Stimulated activated CD8-positive, alpha-beta memory T cell treated with anti-CD3 and anti-CD28 coated beads, Interleukin-15, amount 100 ng/mL, for 24 hours (primary cell): ENCODE measurements at places on chromosomes 5 and 9.

DNA sequence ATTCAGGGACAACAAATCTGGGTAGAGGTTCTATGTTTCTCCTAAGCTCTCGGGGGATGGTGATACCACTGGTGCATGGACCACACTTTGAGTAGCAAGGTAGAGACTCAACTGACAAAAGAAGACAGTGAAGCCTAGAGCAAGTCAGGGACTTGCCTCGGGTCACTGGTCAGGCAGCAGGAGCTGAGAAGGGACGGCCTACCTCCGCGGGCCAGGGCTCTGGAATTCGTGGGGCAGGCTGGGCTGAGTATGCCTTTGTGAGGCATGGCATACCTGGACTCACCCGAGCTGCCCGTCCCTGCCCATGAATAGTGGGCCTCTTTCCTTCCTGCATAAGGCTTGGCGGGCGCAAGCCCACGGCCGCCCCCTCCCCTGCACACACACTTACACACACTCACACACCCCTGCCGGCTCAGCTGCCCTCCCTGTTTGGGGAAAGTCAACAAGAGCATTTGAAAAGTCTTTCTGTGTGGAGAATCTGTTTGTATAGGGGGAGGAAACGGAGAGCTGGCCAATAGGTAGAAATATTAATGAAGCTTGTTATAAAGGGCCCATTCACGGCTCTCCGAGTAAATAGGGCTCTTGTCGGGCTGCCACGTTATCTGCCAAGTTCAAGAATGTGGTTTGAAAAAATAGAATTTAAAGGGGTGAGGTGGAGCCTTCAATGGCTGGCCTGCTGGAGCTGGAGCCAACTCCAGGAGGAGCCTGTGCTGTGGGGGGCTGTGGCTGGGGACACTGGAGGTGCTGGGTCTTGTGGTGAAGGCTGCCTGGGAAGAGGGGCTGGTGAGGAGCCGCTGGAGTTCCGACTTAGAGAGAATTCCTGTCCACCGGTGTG is 19.1 kb upstream of the KIF12 start:
- no peak for DNase-seq

GRCh38 chr5:140548791-140549190 is 1.3 kb downstream of the EIF4EBP3 start:
- DNase-seq: no peak

DNA sequence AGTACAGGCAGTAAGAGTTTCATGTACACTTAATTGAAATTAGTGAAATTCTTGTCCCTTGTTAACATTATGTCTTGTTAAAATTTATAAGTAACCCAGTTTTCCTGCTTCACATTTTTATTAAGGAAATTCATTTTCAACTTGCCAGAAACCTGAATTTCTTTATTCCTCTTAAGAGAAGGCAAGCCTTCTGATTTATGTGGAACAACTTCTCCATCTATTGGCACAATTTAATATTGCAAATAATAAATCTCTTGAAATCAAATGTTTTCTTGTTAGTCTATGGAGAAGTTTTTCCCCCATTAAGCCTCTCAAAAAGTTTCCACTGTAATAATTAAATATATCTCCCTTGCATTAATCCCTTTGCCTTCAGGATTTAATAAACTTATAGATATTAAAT is 33.8 kb upstream of the ACO1 start:
- DNase-seq: no peak

- DNase-seq: no peak
Observed at GRCh38 chr9:91131433-91131839, 230.3 kb downstream of the AUH start.

- no peak for DNase-seq
Observed at GRCh38 chr9:13580760-13581159, 301.3 kb upstream of the MPDZ start.

GRCh38 chr9:112044186-112044585 is 130.9 kb downstream of the SUSD1 start:
- DNase-seq: no peak

GRCh38 chr5:172104021-172104420 is 84.0 kb downstream of the STK10 start:
- DNase-seq: no peak

- no peak for DNase-seq
Observed at GRCh38 chr5:58357121-58357520, 102.8 kb downstream of the PLK2 start.

GRCh38 chr5:131067636-131068035 is 97.4 kb downstream of the HINT1 start:
- no peak for DNase-seq

DNA sequence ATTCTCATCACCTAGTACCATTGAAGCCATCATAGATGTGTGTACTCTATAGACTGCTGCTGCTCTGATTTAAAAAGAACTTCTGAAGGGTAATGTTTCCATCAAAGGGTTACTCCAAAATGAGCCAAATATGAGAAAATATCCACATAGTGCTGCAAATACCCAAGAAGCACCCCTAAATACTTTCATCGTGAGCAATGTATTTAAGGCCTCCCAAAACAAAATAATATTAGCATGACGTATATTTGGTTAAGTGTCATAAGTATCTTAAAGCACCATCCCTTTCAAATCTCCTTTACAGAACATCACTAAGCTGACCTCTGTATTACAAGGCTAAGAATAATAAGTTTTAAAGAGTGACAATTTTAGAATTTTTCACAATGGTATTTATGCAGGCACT is 421.8 kb downstream of the MTRR start:
- no peak for DNase-seq

- DNase-seq: no peak
Observed at GRCh38 chr5:73482383-73483136, 15.7 kb upstream of the BTF3 start.
